Fibroblast of mammary gland (primary cell): ENCODE measurements at places on chromosomes 4 and X.

- peak; percentile 24 for DNase-seq
Observed at GRCh38 chr4:47061435-47061834, 30.1 kb downstream of the GABRB1 start.

DNA sequence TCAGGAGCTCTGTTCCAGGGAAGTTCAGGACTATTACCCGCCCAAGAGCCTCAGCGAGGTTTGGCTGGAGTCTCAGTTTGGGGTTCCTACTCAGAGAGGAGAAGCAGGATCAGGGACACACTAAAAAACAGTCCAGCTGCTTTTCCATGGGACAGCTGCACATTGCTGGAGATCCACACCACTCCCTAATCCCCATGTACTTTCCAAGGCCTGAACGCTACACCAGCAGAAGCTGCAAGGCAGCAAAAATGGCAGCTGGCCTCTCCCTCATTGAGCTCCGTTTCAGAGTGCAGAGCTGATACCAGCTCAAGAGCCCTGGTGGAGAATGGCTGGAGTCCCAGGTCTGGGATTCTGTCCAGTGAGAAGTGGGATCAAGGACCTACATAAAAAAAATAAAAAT lies 551.2 kb upstream of the PABPC5 start:
- DNase-seq, result no peak

- DNase-seq, result no peak
Observed at GRCh38 chrX:7061429-7061828, 86.1 kb upstream of the STS start.

DNA sequence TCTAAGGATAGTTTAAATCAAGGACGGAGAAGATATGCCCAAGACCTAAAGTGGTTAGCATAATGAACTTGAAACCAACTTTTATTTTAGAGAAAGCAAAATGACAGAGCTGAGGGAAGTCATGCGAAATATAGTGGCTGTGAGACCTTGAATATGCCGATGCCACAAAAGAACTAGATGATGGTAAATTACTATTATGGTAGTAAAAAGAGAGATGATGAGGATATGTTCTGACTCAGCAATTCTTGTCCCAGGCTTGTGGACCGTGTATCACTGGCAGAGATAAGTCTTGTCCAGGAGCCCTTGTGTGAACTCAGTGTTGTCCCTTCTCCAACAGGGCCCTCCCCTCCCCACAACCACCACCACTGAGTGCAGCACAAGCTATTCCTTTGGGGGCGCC lies 1605.6 kb upstream of the TENM3 start:
- DNase-seq, result no peak

- DNase-seq, result no peak
Observed at GRCh38 chr4:98801259-98801725, 127.6 kb downstream of the EIF4E start.

GRCh38 chrX:84258708-84259107 lies 70.7 kb upstream of the RPS6KA6 start:
- no peak for DNase-seq

- DNase-seq, result no peak
Observed at GRCh38 chr4:37317104-37317643, 72.6 kb downstream of the NWD2 start.

DNA sequence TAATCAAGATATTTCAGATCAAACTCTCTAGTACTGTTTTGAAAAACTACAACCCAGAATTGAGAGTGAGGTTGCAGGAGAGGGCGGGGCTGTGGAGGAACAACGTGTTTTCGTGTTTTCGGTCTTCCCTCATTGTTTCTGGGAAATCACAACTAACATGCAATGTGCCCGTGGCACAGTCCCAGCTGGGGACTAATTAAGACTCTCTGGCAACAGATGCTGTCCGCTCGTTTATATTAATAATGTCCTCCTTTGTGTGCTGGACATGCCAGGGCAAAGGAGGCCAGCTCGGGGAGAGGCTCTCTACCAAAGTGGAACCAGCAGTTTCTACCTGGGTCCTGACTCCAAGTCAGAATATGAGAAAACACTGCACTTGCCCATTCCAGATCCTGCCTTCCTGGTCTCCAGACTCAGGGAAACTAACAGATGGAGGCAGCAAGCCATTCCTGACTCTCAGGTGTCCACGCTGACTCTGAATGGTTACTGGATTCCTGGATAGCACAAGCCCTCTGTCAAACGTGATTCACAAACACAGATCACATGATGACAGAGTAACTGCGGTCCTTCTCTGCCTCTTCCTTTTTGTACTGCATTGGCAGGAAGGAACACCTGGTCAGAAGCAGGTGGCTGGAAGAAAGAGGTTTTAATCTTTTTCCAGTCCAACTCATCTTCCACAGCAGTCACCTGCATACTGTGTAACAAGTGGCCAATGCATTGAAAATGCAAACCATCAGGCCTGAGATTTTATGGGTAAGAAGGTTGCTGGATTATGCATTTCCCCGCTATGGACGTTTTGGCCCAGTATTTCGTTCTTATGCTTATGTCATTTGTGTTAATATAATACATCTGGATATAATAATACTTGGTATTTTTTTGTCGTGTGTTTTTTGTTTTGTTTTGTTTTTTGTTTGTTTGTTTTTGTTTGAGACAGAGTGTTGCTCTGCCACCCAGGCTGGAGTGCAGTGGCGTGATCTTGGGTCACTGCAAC lies 65.0 kb downstream of the COQ2 start:
- peak; percentile 15 for DNase-seq

- no peak for DNase-seq
Observed at GRCh38 chrX:148567229-148567628, 66.8 kb downstream of the AFF2 start.

DNA sequence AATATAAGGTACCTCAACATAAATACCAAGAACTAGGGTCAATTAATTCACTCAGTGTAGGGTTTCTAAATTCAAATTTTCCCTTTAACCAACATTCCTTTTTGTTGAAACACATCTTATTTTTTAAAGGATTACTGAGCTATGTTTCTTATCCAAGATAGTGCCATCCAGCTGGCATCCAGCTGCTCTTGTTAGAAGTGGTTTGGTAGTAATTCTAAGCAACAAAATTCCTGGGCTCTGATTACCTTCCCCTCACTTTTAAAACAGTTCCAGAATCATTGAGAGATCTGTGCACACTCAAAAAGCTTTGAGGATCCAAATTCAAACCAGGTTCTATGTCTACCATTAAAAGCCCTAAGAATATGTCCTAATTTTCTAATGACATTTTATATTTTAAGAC lies 583.7 kb downstream of the TRIML1 start:
- DNase-seq, result no peak

GRCh38 chrX:111869639-111870034 lies 6.3 kb upstream of the TRPC5OS start:
- peak; percentile 43 for DNase-seq

DNA sequence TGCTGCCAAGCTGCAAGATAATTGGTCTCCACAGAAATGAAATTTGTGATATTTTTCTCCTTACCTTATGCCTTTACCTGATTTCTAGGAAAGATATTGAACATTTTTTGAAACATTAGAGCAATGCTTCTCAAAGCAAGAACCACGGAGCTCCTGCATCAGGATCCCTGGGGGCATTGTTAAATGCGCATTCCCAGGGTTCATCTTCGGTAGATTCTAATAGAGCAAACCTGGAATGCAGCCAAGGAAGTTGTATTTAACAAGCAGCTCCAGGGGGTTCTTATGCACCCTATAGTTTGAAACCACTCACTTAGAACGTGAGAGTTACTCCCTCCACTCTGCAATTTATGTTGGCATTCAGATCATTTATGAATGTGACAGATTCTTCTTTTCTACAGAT lies 126.2 kb downstream of the SLC39A8 start:
- no peak for DNase-seq

DNA sequence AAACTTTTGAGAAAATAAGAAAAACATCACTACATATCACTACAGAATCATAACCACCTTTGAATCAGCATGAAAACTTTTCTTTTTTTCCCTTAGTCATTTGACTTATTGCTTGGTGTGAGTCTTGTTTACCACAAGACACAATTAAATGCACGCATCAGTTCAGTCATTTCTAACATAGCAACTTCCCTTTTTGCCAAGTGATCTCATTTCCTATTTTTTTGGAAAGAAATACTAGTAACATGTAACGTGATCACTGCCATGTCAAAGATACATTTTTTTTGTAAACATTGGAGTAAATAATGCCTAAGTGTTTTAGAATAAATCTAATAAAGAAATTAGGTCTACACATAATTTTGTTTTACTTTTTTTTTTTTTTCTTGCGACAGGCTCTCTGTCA lies 5.1 kb upstream of the CXCL8 start:
- DNase-seq, result peak; percentile 91

DNA sequence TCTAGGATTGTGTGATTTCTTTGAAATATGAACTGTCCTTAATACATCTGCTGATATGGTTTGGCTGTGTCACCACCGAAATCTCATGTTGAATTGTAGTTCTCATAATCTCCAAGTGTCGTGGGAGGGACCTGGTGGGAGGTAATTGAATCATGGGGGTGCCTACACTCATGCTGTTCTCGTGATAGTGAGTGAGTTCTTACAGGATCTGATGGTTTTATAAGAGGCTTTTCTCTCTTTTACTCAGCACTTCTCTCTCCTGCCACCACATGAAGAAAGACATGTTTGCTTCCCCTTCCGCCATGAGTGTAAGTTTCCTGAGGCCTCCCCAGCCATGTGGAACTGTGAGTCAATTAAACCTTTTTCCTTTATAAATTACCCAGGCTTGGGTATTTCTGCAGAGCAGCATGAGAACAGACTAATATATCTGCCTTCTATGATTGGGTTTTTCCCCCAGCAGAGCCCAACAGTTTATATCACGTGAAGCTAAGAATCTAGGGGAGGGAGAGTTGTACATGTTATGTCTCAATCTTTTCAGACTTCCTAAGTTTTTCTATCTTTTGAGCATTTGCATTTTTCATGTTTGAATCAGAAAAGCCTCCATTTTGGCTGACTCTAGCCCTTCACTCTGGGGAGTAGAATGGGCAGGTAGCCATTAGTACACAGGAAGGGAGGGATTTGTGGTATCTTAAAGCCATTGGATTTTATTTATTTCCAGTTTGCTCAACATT lies 58.9 kb downstream of the PLAC1 start:
- peak; percentile 92 for DNase-seq

DNA sequence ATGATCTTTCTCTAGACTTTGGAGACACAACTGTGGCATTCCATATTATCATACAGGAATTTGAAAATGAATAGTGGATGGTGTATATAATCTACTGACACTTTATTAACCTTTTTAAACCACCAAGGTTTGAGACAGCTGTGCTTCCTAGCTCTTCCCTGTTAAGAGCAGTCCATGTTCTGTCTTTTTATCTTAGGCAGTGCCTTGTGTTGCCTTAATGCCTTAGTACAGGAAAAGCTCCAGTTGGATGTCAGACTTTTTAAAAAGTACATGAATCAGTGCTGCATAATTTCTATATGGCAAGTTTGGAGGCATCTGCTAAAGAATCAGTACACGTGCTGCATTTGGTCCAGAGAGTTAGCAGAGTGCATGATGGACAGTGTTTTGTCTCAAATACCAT lies 45.1 kb downstream of the OCRL start:
- DNase-seq, result no peak

DNA sequence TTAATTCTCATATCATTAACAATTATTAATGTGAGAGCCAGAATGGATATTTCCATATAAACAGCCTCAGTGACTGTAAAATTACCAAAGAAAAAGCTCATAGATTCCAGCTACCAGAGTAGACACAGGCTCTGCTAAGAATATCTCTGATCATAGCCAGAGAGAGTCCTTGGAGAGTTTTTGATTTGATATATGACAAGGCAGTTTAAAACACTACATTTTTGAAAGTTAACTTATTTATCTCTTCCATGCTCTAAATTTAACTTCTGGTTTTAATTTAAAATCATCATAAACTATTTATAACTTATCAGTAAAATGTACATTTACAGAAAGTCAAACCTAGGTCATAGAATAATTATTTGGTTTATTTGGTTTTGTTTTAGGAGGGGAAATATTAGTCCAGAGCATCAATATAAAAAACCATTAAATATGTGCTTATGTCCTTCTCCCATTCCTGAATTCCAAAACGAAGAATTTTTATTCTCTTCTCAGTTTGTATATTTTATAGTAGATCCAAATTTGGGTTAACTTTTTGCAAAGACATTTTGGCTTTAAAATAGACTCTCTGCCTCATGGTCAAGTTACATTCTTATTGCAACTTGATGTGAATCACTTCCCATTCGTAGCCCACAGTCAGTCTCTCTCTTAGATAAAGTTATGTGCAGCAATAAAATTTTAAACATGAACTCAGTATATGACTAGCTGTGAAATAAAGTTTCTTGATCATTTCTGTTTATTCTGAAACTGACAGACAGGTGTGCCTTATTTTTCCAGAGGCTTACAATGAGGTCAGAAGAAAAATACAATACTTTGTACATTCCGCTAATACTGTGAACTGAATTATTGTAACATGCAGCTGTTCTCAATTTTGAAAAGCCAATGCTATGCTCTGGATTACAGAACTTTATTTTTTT lies 267.1 kb downstream of the PAPSS1 start:
- no peak for DNase-seq

DNA sequence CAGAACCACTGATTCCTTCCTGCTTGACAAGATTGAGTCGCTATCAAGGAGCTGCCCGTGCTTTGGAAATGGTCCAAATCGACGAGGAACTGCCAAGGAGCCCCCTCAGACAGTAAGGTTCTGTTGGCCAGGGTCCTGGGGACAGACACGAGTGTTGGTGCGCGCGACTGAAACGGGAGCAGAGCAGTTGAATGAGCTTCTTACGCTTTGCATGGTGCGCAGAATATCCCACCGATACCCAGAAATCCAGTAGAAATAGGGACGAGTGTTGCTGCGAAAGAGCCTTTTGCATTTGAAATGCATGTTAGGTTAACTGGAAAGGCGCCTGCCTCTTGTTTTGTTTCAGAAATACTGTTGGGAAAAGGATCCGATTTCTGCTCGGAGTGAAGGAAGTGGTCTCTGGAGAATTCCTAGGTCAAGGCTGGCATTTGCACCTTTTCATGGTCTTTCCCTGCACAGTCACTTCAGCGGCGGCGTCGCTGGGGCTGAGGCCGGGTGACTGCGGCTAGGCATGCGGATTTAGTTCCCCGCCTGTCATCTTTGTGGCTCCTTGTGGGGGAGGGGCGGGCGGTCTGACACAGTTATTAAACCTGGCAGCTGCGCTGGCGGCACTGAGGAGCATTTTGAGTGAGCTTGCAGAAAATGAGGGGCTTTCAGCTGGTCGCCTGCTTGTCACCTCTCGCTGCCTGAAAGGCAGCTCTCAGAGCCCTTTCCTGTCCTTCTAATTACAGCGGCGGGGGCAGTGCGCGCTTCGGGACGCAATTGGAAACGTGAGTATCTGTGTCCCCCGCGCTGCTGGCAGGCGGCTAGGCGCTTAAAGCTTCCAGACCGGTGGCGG lies 51.5 kb upstream of the TRIM2 start:
- no peak for DNase-seq

GRCh38 chr4:121217351-121217750 lies 53.2 kb upstream of the TNIP3 start:
- peak; percentile 40 for DNase-seq
